ENCODE measurements at places on chromosomes 1 and 21.

- no peak for DNase-seq
These were observed 38.2 kb downstream of the PRDM16 start for GRCh38 chr1:3107201-3107600.

DNA sequence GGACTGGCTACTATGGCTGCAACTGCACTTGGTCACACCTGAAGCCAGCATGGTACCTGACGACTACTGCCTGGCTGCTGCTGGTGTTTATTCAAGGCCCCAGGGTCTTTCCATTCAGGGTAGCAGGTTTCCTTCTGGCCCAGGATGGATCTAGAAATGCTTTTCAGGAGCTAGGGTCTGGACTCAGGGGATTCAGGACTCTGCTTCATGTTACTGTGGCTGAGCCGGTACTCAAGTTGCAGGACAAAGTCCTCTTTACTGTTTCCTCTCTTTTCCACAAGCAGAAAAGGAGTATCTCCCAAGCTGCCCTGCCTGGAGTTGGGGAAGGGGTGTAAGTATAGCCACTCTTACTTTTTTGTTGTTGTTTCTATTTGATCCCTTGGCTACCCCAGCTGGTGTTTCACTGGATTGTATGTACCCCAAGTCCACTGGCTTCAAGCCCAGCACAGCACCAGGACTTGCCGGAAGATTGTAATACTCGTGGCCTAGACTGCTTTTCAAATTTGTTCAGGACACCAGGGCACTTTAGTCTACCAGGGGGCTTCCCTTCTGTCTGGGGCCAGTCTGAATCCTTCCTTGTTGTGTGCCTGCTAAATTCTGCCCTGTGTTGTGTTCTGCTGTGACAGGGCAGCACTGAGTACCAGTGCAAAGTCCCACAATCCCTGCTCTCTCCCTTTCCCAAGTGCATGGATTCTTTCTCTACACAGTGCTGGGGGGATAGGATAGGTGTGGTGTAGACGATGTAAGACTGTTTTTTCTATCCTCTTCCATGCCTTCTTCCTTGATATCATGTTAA lies 248.5 kb downstream of the GPR52 start:
- DNase-seq: no peak

GRCh38 chr1:50474859-50475809 lies 51.9 kb upstream of the DMRTA2 start:
- no peak for DNase-seq

DNA sequence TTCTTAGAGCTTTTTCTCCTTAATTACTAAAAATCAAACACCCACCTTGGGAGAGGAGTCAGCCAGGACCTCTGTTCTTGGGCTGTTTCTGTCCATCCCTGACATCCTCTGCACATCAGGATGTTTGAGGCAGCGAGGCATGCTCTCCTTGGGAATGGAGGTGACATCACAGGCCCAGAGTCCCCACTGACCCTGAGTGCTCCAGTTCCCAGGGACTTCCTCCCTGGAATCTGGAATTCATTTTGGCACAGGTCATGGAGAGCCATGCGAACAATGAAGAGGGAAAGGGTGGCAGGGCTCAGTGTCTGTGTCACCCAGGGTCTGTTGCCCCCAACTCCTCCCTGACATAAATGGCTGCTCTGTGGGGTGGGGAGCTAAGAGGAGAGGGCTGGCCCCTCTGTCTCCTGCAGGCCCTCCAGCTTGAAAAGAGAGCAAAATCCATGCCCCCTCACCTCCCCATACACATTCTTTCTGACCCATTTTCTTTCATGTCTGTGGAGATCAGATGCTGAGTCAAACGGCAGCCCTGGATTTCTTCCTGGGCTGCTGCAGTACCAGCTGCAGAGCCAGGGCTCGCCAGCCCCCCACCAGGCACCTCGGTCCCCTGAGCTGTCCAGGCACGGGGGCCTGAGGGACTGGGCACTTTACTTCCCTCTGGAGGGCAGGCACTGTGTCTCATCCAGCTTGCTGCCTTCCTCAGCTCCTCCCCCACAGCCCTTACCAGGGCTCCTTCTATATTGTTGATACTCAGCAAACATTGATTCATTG lies 102.0 kb downstream of the NMNAT2 start:
- DNase-seq: no peak

GRCh38 chr1:31576743-31577455 lies 584 bp downstream of the TINAGL1 start:
- no peak for DNase-seq

DNA sequence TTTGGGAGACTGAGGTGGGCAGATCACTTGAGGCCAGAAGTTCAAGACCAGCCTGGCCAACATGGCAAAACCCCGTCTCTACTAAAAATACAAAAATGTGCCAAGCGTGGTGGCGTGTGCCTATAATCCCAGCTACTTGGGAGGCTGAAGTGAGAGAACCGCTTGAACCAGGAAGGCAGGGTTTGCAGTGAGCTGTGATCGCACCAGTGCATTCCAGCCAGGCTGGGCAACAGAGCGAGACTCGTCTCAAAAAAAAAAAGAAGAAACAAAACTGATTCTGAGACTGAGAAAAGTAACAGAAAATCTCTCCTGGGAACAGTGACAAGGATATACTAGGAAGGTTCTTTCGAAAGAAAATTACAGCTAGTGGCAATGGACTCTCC lies 20.9 kb downstream of the USP48 start:
- no peak for DNase-seq

GRCh38 chr1:116881879-116882520 lies 27.7 kb upstream of the PTGFRN start:
- DNase-seq: peak; percentile 22

DNA sequence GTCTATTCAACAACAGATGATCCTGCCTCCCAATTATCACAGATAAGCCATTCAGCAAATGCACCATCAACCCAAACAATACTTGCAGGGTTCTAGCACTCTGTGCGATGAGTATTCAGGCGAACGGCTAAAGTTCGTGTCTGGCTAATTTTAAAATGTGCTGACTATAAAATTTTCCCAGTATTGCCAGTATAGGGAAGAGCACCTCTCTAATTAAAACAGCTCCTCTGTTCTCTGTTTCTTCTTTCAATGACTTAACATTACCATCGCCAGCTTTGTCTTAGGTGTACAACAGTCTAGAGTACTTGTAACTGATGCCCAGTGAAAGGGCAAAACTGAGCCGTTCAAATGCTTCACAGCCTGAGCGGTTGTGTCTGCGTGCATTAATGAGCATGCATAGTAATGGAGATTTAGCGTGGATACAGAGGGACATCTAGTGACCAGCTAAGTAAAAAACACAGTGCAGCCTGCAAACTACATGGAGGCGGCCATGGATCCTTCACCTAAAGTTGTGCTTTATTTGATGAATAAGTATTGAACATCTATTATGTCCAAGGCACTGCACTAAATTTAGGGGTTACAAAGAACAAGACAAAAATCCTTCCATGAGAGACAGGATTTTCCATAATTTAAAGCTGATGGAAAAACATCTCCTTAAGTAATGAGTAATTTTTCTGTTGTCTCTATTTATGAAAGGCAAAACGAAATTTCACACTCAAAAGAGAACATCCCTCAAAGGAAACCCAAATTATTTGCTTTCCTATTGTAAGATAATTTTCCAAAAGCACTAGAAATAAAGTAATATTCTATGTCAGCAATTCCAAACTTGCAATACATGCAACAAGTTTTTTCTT lies 120.0 kb downstream of the SETD4 start:
- DNase-seq: no peak

- DNase-seq: no peak
These were observed 1.9 kb upstream of the DYRK1A start for GRCh38 chr21:37364722-37365121.

GRCh38 chr1:73898540-73898939 lies 299.4 kb downstream of the LRRIQ3 start:
- DNase-seq: no peak

DNA sequence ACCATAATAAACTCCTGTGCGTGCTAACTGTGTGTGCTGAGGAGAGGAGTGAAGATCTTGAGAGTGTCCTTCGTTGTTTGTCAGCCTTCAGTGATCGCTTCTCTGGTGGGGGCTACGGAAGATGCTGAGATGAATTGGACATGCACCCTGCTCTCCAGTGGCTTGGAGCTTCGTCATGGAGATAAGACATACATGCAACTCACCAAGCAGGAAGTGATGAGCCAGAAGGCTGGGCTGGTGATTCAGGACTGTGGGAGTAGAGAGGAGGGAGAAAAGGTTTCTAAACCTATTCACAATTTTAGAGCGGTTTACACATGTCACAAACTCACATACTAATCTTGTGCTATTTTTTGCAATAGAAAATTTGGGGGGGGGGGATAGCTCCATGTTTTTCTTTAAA lies 128.9 kb upstream of the ADAR start:
- DNase-seq: peak; percentile 42

DNA sequence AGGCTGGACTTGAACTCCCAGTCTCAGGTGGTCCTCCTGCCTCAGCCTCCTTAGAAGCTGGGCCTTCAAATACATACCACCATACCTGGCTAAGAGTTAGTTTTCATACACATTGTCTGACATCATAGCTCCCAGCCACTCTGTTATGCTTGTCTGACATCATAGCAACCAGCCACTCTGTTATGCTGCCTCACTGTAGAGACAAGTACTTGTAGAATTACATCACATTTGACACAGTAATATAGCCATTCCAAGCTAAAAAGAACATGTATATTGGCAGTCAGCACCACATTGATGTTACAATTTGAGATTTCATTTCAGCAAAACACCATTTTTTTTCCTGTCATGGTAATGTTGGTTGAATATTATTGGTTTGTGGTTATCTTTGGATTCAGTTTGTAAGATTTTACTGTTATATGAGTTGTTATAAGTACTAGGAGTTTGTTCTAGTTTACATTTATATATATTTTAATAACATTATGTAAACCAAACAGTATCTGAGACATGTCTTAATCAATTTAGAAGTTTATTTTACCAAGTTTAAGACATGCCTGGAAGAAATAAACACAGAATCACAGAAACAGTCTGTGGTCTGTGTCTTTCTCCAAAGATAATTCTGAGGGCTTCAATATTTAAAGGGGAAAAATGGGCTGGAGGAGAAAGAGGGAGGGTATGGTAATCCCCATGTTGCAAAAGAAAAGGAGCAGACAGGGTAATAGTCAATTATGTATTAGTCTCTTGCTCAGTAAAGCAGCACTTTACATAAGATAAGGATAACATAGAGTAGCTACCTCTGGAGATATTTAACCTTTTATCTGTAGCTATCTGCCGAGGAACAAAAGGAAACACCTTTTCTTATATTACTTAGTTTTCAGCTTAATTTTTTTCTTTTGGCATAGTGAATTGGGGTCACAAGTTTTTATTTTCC lies 43.0 kb downstream of the XPR1 start:
- no peak for DNase-seq

DNA sequence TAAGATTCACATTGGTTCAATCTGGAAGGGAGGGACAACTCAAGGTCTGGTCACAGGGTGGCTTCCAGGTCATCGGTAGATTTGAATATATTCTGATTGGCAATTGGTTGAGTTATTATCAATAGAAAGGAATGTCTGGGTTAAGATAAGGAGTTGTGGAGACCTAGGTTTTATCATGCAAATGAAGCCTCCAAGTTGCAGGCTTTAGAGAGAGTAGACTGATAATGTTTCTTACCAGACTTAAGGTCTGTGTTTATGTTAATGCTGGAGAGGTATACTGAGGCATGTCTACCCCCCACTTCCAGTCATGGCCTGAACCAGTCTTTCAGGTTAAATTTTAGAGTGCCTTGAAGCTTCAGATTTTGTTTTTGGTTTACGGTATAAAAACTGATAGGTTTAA lies 29.7 kb downstream of the USP25 start:
- DNase-seq: no peak

- no peak for DNase-seq
These were observed 4.9 kb upstream of the GBP1 start for GRCh38 chr1:89069951-89070350.

GRCh38 chr1:201593200-201593921 lies 54.4 kb downstream of the NAV1 start:
- DNase-seq: no peak

DNA sequence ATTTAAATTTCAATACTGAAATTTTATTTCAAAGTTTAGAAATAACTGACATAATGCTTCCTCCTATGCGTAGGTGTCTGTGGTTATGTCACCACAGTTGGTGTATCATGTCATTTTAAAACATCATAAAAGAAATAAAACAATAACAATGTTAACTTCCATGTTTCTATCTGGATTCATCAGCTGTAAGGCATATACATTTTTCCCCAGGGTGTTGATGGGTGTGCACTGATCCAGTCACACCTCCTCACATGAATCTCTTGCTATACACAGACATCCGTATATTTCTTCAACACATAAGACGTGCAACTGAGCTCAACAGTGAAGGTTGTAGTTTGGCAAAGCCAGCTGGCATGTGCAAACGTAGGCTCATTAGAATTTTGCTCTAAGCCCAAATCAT lies 6.2 kb downstream of the KCNA3 start:
- no peak for DNase-seq

DNA sequence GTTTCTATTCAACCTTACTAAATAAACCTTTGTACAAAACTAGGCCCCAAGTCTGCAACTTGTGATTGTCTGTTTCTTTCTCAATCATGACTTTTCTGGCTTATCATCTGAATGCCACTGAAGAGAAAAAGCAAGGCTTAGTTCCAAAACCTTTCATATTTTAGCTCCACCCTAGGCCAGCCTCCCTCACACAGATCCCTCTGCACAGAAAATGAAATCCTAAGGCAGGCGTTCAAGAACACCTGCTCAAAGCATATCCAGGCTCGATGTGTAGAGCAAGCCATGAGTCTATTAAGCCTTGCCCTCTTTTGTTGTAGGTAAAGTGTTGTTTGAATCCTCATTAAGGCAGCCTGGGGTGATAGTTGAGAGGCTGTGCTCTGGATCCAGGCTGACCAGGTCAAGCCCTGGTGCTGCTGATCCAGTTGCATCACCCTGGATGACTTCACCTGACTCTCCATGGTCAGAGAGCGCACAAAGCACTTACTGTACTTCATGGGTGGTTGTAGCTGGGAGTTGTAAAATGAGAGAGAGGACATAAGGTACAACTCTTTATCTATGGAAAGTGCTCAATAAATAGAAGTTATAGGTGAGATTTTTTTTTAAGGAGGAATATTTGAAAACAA lies 39.0 kb downstream of the FYB2 start:
- no peak for DNase-seq

- no peak for DNase-seq
These were observed 17.2 kb upstream of the LAPTM5 start for GRCh38 chr1:30774550-30775432.

DNA sequence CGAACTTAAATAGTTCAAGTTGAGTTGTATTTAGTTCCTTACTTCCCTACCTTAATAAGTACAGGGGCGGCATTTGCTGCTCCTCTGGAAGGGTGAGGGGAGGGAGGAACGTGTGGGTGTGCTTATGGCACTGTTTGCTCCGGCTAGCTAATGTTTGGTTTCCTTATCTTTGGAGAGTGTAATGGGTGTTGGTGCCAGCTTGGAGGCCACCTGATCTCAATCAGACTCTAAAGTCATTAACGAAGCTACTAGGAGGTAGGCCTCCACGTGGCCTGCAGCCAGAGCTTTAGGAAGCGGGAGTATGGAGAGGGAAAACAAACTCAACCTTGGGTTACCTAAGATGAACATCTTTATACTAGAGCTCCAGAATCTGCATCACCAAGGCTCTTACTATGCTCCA lies 43.0 kb upstream of the RAP1A start:
- no peak for DNase-seq

DNA sequence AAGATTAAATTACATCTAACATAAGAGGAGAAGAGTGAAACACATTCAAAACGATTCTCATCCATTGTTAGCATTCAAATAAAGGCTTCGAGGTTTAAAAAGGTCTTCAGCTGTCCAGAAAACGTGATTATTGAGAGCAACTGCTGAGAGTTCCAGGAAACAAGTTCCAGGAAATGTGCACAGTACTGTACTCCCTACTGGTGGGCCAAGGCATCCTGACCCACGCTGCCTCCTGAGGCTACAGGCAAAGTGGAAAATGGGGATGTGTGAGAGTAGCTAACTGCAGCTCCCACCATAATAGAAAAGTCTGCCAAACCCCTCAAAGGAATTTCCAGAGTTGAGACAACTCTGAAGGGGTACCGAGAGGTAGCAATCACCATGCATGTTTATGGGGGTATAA lies 2.0 kb downstream of the VAV3 start:
- no peak for DNase-seq
